ENCODE measurements at places on chromosomes 16 and 17.

GRCh38 chr17:42453439-42453838, 5.2 kb upstream of the ATP6V0A1 start:
- DNase-seq, result no peak

GRCh38 chr17:75773121-75773807, 8.3 kb upstream of the GALK1 start:
- DNase-seq, result no peak

DNA sequence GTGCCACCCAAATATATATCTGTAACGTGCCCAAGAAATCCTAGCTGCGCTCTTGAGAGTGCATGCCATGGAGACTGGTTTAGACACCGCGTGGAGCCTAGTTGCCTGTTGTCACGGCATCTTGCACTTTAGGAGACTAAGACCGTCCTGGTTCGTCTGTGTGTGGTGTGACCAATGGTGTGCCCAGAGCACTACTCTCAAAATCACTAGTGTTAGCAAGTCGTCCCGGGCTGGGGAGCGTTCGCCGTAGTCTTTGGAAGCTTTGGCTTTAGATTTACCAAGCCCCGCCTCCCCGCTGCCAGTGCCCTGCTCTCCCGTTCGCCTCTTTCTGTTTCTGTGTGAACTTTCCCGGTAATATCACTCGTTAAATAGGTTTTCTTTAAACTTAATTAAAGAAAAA, 27.0 kb downstream of the CLUH start:
- DNase-seq, result no peak

DNA sequence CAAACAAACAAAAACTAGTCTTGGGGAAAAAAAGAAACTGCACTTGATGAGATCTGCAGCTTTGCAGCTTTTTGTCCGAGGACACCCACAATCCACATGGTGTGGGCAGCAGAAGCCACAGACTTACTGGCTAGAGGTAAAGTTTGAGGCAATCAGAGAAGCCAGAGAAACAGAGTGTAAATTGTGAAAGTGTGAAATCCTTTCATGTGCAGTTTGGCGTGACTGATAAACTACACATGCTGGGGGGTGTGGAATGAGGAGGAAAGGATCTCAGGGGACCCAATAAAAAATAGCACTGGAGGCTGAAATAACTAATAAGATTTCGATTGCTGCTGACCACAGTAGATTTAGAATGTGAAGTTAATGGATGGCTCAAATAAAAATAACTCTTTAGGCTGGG, 42.4 kb upstream of the HOXB13 start:
- DNase-seq, result no peak

- no peak for DNase-seq
These were observed 301.8 kb downstream of the IRF8 start for GRCh38 chr16:86200722-86201121.

GRCh38 chr17:5034063-5034462, 1.2 kb downstream of the SLC52A1 start:
- no peak for DNase-seq

DNA sequence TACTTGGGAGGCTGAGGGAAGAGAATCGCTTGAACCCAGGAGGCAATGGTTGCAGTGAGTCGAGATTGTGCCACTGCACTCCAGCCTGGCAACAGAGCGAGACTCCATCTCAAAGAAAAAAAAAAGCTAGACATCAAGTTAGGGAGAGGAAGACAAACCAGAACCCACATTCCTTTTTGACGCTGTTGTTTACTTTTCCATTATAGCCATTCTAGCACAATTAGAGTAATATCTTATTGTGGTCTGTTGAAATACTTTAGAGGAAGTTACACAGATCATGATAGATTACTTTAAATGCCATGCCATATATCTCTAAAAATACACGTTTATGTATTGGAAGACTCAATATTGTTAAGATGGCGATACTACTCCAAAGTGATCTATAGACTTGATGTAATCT, 16.5 kb upstream of the ABCC1 start:
- peak; percentile 47 for DNase-seq
